ENCODE measurements at places on chromosomes 5 and 9.

DNA sequence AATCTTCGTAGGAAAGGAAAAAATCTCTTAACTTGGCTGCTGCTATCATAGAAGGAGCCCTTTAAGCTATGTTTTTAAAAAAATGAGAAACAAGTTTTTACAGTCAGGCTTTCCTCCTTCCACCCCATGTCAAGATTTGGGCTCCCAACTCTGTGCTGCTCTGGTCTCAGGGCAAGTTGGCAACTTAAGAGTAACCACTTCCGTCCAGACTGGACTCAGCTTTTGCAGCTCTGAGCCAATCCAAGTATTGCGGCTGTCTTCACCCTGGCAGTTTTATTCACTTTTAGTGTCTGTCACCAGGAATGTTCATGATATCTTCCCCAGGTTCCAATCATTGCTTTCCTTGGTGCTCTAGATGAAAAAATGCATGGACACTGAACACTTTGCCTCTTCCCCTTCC is 115.9 kb upstream of the GAS1 start:
- no peak for DNase-seq

GRCh38 chr9:127130661-127131538 is 8.5 kb upstream of the ANGPTL2 start:
- DNase-seq, result peak; percentile 29

DNA sequence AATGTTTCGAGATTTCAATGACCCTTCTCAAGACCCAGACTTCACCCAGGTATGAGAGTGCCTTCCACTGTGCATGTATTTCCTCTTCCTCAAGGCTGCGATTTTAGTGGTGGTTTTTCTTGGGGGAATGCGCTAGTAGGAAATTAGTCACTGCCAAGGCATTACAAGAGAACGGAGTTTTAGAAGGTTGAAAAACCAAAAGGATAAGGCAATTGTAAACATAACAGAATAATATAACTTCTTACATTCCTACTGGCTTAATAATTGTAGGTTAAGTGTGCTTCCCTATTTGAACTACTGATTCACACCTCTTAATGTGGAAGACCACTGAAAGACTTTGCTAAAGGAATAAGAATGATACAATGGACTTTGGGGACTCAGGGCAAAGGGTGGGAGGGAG is 38.9 kb downstream of the ACO1 start:
- DNase-seq, result no peak

- no peak for DNase-seq
Observed at GRCh38 chr9:125141251-125141650, 2.1 kb downstream of the SCAI start.

DNA sequence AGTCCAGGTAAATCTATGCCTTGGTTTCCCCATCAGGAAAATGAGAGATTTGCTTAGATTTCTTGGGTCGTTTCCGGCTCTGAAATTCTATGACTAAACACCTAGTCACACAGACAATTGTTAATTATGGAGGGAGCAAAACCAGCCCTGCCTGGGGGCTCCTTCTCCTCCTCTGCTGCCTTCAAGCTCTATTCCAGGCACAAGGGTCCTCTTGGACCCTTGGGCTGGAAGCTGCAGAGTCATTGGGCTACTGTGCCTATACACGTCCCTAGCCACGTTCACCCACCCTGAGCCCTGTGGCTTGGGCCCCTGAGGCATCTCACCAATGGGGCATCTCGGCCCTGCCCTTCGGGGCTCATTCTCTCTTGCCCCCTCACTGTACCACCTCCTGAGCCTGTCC is 73.8 kb upstream of the TBC1D2 start:
- DNase-seq, result no peak

GRCh38 chr9:99262949-99263418 is 40.9 kb downstream of the SEC61B start:
- DNase-seq, result no peak

DNA sequence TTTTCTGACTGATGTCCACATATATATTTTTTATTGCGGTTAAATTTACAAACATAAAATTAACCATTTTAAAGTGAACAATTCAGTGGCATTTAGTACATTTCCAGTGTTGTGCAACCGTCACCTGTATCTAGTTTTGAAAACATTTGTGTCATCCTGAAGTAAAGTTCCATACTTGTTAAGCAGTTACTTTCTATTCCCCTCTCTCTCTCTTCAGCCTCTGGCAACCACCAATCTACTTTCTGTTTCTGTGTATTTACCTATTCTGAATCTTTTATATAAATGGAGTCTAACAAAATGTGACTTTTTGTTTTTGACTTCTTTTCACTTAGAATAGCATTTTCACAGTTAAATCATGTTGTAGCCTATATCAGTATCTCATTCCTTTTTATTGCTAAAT is 480.1 kb upstream of the SMARCA2 start:
- DNase-seq, result no peak

GRCh38 chr9:4540425-4540824 is 50.2 kb downstream of the SLC1A1 start:
- DNase-seq, result no peak

GRCh38 chr9:133505186-133505830 is 19.5 kb downstream of the MYMK start:
- no peak for DNase-seq

DNA sequence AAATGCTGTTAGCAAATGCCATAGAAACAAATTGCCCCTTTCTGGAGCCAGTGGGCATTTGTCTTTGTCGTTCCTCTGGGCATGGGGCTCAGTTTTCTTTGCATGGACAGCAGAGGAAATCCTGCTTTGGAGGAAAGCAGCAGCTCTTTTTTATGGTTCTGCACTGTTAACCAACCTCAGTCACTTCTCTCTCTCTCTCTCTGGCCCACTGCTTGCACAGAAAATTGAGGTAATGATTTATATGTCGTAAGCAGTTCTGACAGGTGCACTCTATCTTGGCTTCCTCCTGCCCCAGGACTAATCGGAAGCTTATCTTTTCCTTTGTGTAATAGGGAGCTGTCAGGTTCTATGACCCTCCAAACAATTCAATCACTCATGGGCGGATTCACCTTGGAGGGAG is 159.6 kb upstream of the GPR151 start:
- no peak for DNase-seq

- no peak for DNase-seq
Observed at GRCh38 chr9:79985772-79986171, 414.0 kb downstream of the TLE4 start.

DNA sequence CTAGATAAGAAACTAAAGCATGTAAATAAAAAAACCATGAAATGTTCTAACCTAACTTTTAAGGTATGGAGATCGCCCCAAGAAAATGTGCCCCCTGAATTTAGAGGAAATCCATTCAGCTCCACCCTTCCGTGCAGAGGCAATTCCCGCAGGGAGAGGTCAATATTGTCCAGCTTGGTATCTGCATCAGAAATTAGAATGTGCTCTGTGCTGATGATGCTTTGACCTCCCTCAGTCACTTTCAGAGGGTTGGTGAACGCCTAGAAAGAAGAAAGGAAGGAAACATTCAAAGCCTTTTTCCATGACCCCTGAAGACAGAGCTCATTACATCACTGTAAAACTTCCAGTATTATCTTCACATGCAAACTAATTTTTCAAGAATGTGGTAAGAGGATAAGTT is 91.0 kb downstream of the FREM1 start:
- peak; percentile 6 for DNase-seq

DNA sequence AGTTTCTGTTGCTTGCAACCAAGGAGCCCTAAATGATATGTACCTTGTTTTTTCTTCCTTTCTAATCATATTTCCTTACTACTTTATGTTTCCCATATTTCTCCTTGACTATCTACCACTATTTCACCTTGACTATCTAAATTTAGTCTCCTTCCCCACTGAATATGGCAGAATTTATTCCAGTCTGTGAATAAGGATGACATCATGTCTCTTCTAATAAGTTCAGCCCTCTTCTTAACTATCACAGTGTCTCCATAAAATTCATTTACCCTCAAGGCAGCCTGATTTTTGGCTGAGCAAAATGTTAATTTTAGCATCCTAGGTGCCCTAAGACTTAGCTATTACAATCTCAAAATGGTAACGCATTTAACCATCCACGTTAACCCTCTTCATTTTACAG is 99.5 kb upstream of the EQTN start:
- DNase-seq, result no peak

- DNase-seq, result no peak
Observed at GRCh38 chr5:104643320-104643719, 1080.7 kb upstream of the NUDT12 start.

- DNase-seq, result no peak
Observed at GRCh38 chr5:82341325-82341724, 63.2 kb upstream of the RPS23 start.
